ENCODE measurements at places on chromosomes 16 and 17.

DNA sequence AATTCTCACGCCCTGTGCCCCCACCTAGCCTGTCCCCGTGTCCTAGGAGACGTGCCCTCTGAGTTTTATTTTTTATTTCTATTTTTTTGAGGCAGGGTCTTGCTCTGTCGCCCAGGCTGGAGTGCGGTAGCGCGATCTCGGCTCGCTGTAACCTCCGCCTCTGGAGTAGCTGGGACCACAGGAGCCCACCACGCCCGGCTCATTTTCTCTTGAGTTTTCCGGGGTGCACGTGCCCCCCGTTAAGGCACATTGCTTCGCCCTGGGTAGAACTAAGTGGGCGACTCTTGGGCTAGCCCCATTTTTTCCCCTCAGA is 655 bp upstream of the KLHDC4 start:
- no peak for DNase-seq

DNA sequence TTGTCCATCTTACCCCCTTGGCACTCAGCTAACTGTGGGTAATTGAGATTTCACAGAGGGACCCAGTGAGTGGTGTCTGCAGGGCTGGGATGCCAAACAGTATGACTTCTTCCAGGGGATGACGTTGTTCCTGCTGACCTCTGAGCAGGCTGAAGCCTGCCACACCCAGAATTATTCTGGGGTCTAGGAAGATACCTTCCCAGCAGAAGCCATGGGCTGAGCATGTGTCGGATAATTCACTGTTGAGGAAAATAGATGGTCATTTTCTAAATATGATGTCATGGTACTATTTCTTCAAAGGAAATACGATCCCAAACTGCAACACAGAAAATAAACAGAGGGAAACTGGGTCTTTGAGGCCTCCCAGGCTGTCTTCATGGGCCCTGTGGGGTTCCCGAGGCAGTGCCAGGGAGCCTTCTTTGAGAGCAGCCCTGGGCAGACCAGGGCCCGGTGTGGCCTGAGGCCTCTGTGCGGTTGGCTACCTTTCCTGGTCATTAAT is 17.4 kb downstream of the WNT9B start:
- no peak for DNase-seq

GRCh38 chr17:77771998-77772397 is 186.5 kb upstream of the TNRC6C start:
- no peak for DNase-seq

- DNase-seq = no peak
Observed at GRCh38 chr17:17320188-17320910, 17.2 kb downstream of the NT5M start.

DNA sequence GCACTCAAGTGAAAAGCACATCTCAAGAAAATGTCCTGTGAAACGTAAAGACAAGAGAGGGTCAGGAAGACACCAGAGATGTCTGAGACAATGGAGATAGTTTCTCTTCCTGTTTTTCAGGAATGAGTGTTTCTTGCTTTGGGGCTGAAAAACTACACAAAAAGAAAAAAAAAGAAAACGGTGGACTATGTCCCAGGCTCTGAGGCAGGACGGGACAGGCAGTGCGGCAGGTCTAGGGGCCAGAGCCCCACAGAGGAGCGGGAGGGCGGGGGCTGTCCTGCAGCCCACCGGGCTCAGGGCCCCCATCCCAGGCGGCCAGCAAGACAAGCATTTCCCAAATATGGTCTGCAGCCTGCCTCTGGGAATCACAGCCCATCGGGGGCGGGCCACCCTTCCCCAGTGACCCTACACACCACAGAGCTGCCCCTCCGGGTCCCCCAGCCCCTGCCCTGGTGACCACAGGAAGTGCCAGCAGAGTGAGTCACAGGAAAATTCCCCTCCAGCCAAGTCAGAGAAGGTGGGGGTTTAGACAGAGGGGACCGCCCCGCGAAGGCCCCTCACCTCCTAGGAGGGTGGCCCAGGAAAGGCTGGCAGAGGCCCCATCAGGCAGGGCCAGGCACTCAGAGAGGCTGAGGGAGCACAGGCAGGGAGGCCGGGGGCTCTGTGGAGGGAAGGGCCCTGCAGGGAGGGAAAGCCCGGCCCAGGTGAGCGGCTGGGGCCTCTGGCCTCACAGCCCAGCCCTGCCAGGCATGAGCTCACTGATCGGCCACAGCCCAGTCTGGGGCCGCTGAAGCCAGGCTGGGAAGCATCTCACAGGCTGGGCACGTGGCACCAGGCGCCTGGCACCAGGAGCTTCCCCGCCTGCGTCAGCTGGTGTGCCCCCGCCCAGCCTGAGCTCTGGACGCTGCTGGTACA is 6.3 kb downstream of the BCAR1 start:
- no peak for DNase-seq

GRCh38 chr16:4683255-4684057 is 9.9 kb upstream of the NUDT16L1 start:
- no peak for DNase-seq

DNA sequence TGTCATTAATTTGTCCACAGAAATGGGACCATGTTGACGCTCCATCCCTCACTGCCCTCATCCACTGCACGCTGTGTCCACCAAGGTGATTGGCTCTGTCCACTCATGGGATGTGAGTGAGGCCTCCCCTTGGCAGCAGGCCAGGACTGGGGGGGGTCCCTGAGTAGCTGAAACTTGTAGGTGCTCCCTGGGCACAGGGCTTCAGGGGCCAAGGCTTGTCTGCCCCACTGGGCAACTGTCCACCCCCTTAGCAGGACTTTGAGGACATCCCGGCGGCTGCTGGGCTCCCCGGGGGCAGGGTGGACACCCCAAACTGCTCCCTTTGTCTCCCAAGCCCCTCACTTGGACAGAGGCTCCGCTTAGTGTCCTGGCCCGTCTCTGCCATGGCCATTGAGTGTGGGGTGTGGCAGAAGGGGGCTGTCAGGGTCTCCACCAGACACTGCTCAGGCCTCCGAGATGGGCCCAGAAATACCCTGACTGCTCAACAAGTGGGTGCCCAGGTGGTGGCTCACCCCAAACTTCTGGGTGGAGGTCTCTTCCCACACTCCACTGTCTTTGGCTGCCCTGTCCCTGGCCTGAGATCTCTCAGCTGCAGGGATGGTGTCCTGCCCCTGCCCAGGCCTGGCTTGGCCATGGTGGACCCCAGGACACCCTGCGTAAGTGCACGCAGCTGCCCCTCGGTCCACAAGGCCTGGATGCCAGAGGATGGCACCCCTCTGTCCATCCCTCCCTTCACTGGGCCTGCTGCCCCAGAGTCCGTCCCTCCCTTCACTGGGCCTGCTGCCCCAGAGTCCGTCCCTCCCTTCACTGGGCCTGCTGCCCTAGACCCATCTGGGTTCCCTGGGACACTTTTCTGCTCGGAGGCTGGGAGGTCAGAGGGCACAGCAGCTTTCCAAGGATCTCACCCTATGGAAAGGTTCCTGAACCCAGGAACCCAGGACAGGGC is 2.9 kb upstream of the RAB40C start:
- no peak for DNase-seq

Measured in NCI-H2171 (cell line).